ENCODE measurements at places on chromosomes 4 and X.

DNA sequence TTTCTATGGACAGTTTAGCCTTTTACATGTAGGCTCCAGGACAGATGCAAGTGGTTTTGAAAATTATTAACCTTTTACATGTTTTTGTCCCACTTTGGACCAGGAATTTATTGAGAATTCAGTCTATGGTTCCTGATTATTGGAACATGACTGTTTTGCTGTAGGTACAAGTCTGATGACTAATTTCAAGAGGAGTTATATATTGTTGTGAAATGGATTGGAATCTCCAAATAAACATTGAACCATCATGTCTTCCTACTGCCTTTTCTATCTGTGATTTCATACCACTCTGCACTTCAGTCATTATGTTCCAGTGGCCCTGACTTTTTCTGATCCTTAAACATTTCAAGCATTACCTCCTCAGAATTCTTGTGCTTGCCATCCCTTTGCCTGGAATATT, 35.9 kb downstream of the TBC1D19 start:
- peak; percentile 39 for DNase-seq

- DNase-seq: no peak
These were observed 19.1 kb upstream of the ABRAXAS1 start for GRCh38 chr4:83503974-83504373.

DNA sequence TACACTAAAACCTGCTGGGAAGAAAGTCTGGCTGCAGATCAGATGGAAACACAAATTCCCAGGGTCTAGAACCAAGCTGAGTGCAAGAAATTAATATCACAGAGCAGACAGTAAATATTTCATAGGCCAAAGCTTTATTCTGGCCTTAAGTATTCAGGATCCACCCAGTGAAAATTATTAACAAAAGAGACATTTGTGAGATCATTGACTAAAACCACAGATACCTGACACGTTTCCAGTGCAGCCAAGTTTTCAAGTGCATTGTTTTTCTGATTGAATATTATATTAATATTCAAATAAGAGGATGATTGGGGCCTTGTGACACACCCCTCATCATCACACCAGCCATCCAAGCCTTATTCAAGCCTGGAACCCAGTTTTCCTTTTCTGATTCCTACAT, 10.3 kb downstream of the ELOVL6 start:
- no peak for DNase-seq

DNA sequence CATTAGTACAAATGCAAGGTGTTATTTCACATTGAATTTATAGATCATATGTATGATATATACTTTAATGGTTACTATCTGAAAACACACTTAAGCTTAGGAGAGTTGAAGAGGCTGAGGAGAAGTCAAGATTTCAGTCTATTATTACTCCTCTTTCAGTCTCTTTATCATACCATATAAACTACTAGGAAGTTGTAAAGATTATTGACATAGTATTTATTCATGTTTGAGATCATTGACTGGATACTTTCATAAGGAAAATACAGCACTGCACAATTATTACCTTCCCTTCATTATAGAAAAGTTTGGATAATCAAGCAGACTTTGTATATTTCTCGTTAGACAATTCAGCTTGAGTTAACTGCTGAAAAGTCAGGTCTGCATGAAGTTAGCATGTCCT, 10.0 kb upstream of the SGMS2 start:
- DNase-seq: no peak

GRCh38 chr4:8305851-8306471, 36.4 kb downstream of the HTRA3 start:
- no peak for DNase-seq

DNA sequence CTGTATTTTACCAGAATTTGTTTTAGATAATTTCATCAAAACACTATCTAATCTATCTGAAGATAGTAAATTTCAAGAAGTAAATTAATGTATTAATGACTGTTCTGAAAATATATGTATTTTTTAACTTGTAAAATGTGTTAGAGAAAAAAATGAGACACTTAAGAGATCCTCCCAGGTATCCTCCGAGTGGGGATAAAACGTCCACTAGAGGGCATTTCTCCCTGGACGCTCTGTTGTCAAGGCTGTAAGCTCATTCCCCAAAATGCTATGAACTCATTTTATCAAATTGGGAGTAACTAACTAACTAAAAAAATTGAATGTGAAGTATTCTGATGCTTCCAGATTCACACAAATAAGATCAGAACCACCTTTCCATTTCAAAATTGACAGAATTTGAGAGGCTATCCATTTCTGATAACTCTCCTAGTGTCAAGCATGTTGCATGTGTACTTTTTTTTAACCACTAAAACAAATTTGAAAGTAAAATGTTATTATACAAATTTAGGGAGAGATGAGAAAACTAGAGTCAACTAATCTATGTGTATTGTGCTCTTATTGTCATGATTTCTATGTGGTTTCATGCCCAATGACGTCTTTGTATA, 337.3 kb upstream of the HS3ST1 start:
- no peak for DNase-seq
